Activated B cell treated with CpG ODN at 0.5 μM for 24 hours (primary cell): ENCODE measurements at places on chromosomes 13 and 19.

DNA sequence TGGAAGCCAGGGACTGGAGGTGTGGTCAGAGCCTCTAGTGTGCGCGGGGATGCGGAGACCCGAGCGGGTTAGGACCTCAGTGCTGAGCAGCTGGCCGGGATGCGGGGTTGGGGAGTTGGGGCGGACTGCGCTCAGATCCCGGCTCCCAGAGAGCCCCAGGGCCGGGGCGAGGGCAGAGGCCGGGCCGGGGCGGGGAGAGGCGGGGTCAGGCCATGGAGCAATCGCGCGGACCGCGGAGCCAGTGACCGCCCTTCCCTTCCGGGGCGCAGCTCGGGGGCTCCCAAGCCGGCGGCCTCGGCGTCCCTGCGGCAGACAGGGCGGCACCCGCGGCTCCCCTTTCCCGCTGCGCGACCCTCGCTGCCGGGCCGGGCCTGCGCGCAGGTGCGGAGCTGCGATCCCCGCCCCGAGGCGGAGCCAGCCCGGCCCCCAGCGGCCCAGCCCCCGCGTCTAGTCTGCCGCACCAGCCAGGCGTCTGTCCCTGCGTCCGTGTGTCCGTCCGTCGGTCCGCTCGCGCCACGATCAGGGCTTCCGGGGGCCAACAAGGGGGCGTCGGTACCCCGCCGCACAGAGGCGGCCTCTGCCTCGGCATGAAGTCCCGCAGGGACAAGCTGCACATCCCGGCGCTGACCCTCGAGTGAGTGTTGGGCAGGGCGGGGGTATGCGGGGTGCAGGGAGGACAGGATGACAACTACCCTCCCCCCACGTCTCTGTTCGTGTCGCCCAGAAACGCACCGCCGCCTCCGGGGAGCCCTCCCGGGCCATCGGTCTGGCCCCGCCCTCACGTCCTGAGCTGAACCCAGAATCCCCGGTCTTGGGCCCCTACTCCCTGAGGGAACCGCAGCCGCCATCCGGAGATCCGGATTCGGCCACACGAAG is 12.4 kb downstream of the MAST3 start:
- peak; percentile 62 for DNase-seq

- no peak for DNase-seq
Observed at GRCh38 chr19:3863648-3864047, 5.2 kb downstream of the ZFR2 start.

GRCh38 chr13:48527955-48528354 is 4.9 kb downstream of the RCBTB2 start:
- no peak for DNase-seq

DNA sequence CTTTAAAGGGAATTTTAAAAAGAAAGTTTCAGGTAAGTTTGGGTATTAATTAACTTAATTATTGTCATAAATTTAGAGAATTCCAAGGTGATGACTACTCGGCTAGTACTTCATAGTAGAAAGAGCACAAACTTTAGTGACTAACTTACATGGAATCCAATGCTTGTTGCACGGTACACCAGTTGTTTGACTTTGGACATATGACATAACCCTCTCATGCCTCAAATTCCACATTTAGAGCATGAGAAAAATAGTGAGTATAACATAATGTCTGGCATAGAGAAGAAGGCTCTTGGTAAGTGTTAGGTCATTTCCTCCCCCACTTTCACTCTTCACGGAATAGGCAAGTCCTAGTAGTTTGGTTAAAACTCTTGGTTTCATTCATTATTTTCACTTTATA is 1249.4 kb upstream of the SLC10A2 start:
- DNase-seq: no peak

- no peak for DNase-seq
Observed at GRCh38 chr13:53631511-53631910, 602.9 kb downstream of the OLFM4 start.

- peak; percentile 76 for DNase-seq
Observed at GRCh38 chr19:664913-665443, 2.0 kb upstream of the RNF126 start.

DNA sequence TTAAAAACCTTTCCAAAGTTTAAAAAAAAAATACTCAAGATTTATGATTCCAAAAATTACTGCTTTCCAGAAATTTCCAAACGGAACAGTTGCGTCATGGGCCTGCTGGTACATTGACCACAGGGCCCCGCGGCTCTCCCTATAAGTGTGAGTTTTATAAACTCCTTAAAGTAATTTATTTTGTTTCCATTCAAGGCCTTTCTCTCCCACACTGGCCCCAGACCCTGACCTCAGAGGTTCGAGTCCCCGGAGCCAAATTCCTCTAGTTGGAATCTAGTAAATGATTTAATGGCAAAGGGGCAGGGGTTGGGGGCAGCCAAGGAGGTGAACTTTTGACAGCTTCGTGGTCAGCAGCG is 97.5 kb downstream of the INSR start:
- no peak for DNase-seq

GRCh38 chr13:91572944-91573598 is 174.7 kb downstream of the GPC5 start:
- DNase-seq: no peak

DNA sequence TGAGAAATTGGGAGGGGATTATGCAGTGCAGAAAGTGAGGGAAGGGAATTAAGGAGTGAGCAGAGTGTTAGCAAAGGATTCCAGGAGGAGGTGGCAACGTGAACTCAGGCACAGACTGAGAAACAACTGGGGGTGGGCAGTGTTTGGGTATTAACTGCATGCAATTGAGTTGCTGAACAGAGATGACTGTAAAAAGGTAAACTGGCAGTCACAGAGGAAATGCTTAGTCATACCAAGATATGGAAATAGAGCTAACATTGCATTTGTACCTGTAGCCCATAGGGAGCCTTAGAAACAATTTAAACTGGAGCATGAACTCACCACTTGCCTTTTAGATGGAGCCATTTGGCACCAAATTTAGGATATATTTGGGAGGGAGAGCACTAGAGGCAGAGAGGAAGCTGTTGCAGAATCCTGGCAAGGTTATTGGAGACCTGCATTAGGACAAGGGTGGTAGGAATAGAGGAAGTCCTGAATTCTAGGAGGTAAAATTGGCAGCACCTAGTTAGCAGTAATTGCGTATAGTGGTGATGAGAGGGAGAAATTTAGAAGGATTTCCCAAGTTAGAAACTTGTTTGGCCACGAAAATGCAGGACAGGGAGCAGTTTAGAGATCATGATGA is 100.6 kb upstream of the FRY start:
- no peak for DNase-seq

- no peak for DNase-seq
Observed at GRCh38 chr19:10422046-10422461, 1.7 kb downstream of the PDE4A start.

- no peak for DNase-seq
Observed at GRCh38 chr19:38653028-38653571, 5.7 kb downstream of the ACTN4 start.

DNA sequence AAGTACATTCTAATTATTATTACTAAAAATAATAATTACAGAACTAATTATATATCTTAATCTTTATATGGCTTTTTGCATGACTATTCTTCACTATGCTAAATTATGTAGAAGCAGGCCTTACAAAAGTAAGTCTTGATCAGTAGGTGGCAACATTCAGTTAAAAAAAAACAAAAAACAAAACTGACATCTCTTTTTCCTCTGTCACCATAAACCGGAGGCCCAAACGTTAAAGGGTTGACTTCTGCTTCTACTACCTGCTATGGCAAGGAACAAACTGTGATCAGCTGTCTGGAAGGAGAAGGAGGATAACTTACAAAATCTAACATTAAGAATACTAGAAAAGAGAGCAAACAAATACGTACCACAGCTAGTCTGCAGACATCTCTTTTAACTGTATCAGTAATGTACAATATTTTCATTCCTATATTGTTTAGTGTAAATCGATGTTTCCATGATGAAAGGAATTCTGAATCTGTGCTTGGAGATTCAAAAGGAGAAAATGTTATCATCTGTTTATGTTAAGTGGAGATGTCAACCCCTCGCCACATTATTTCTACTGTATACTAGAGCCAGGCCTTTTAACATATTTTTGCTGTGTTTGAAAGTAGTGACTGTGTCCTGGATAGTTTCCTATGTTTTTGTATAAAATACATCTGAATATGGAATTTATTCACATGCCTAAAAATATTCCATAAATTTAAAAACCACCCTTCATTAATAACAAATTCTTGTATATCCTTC is 1525.4 kb downstream of the SLITRK1 start:
- DNase-seq: no peak

- no peak for DNase-seq
Observed at GRCh38 chr13:95193509-95194230, 107.6 kb downstream of the ABCC4 start.

GRCh38 chr13:43113603-43114002 is 90.2 kb downstream of the DNAJC15 start:
- DNase-seq: no peak

DNA sequence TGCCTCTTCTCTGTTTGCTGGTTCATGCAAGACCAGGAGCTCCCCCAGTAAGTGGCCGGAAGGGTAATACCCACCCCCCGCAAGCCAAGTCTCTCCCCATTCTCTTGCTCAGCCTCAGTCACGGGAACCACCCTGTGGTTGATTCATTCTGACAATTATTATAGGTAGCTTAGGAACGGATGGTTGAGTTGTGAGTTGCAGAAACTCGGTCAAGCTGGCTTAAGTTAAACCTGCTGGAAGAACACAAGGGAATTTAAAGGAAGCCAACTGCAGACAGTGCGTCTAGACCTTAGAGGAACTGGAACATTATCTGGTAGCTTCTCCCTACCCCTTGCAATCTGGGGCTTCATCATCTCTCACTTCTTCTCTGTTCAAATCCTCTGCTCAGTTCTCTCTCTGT is 8.9 kb downstream of the FPR1 start:
- DNase-seq: no peak

DNA sequence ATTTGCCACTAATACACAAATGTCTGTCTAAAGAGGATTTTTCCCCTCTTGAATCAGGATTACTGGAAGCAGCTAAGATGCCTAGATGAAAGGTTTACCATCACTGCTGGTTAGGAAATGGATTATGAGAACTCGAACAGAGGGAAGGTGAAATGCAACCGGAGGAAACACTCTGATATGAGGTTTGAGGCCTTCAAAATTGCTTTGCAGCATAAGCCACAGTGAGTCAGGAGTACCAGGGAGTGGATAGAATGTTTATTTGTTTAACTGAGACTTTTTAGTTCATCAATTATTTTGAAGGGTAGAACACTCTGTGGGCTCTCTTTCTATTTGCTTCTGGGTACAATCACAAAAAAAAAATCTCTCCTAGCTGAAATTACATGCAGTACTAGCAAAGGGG is 18.1 kb downstream of the CDADC1 start:
- no peak for DNase-seq

DNA sequence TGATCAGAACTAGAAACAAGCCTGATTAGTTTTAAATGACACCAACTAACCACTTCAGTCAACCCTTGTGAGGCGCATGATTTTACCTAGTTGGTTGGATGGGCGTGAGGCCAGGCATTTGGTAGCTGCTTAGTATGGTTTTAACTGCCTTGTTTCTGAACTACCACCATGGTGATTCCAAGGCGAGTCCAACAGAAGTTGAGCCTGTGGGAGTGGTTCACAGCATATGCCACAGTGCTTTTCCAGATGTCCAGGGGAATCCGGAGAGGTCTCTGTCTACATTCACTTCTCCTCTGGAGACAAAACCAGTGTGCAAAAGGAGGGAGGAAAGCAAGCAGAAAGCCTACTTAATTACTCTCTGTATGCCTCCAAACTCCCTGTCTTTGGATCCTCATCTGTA is 524.1 kb downstream of the GPC6 start:
- DNase-seq: no peak

DNA sequence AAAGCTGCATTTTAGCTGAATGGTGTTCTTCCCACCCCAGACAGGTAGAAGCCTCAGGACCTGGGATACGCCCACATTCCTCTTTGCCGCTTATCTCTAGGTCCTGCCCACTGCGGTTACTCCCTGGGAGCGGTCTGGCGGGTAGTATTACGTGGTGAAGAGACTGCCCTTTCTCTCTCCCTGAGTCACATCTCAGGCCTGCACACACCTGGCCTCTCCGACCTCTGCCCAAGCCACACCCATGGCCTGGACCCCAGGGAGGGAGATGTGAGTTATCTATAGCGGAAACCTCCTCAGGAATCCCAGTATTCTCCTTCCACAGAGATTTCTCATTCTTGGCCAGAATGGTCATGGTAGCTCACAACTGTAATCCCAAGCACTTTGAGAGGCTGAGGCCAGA is 17.3 kb downstream of the RHPN2 start:
- DNase-seq: no peak

GRCh38 chr13:40105231-40105630 is 449.8 kb downstream of the COG6 start:
- DNase-seq: no peak

GRCh38 chr19:15841875-15842569 is 26.6 kb upstream of the OR10H1 start:
- no peak for DNase-seq

- DNase-seq: no peak
Observed at GRCh38 chr13:43934273-43934672, 54.6 kb downstream of the LACC1 start.

DNA sequence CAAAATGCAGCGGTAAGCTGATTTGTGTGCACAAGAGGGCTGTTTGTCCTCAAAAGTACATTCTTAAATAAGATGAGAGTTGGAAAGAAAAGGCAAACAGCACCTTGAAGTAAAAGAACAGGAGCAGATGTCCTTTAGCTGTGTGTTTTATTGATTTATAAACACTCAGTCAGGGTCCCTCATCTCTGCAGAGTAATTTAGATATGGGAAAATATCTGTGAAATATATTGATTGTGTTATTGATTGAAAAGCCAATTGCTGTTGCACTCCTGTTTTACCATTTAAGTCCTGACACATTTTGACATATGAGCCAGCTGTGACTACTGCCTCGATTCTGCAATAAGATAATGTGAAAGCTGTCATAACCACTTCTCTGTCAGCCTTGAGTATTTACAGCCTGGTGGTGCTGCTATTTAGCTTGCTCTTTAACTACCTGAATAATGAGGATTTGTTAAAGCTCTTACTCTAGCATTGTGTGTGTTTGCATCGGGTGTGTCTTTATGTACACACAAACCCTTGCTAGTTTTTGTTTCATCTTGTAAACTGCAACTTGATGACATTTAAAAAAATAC is 550.1 kb downstream of the DACH1 start:
- no peak for DNase-seq

- DNase-seq: no peak
Observed at GRCh38 chr13:43996221-43996620, 116.5 kb downstream of the LACC1 start.

DNA sequence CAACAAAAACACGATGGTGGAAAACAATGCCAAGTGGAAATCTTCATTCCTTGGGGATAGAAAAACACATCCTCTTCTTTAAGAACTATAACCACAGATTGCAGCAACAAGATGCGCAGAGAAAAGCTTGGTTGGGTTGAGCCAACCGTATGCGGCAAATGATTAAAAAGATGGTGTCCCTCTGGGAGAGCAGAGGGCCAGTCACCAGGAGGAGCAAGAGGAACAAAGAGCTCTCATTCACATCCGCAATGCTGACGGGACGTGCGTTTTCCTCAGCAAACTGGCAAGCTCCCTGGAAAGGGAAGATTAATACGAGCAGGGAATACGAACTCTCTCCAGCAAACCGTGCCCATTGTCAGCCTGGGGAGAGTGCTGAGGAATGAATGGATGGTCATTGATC is 141.6 kb downstream of the KATNAL1 start:
- no peak for DNase-seq

- DNase-seq: no peak
Observed at GRCh38 chr13:51549593-51549992, 34.7 kb upstream of the WDFY2 start.
